Heart left ventricle (tissue), 16 donors: ENCODE measurements at places on chromosomes 11 and 22. TPM values are rescaled to one million over a fixed set of nuclear protein-coding genes. Genes with fewer than 3 reads are reported as not detected.

GRCh38 chr11:133778161-133778560 is 67.2 kb downstream of the SPATA19 start:
- no peak for DNase-seq

PKNOX2 gene
- 4.5 TPM for total RNA-seq

GRCh38 chr22:20469110-20469868 is 26.3 kb downstream of the KLHL22 start:
- DNase-seq, result no peak

DNA sequence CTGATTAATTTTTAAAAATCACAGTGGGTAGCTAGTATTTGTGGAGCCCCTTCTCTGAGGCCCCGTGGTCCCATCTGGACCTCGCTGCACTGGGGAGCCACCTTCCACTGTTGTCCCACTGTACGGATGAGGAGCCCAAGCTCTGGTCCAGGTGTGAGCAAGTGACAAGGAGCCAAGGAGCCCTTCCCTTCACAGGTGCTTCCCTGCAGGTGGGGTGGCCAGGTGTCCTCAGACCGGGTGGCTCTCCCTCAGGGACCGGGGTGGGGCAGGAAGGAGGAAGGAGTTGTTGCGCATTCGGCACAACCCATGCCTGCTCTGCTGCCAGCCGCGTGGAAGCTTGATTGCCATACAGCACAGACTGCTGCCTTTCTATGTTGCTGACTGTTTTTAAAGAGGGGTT is 10.4 kb upstream of the SEPTIN5 start:
- peak; percentile 14 for DNase-seq

DNA sequence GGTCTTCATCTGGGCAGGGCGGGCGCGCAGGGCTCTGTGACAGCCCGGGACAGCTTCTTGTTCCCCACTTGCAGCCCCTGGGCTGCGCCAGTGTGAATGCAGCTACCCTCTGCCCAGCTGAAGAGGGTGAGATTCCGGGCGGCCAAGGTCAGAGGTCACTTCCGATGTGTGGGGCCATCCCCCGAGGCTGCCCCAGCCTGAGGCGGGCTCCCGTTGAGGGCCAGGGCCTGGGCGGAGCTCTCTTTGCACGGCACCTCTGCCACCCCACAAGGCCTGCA is 23.9 kb downstream of the MOB2 start:
- no peak for DNase-seq

DNA sequence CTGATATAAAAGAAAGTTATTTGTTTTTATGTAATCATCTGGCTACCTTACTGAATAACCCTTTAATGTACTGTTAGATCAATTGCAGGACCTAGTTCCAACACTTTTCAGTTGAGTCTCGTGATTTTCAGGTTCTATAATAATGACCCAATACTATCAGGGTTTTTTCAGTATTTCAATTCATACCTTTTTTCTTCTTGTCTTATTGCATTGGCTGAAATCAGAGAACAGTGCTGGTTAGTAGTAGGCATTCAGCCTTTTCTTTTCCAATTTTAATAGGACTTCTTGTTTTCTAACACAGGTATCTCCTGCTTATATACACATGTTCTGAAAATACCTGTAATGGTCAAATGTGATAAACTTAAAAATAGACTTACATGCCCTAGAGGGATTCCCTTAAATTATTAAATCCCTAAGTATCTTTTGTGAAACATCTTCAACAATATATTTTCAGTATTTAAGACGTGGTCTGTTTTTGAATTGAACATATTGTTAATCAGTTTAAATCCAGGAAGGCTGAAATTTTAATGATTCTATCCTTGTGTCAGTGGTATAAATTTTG is 13.6 kb downstream of the ZC3H12C start:
- no peak for DNase-seq

OR51I1 gene
- total RNA-seq, result not detected

TP53I11 gene
- 30.1 TPM for total RNA-seq

SYCE3 gene
- not detected for total RNA-seq

DNA sequence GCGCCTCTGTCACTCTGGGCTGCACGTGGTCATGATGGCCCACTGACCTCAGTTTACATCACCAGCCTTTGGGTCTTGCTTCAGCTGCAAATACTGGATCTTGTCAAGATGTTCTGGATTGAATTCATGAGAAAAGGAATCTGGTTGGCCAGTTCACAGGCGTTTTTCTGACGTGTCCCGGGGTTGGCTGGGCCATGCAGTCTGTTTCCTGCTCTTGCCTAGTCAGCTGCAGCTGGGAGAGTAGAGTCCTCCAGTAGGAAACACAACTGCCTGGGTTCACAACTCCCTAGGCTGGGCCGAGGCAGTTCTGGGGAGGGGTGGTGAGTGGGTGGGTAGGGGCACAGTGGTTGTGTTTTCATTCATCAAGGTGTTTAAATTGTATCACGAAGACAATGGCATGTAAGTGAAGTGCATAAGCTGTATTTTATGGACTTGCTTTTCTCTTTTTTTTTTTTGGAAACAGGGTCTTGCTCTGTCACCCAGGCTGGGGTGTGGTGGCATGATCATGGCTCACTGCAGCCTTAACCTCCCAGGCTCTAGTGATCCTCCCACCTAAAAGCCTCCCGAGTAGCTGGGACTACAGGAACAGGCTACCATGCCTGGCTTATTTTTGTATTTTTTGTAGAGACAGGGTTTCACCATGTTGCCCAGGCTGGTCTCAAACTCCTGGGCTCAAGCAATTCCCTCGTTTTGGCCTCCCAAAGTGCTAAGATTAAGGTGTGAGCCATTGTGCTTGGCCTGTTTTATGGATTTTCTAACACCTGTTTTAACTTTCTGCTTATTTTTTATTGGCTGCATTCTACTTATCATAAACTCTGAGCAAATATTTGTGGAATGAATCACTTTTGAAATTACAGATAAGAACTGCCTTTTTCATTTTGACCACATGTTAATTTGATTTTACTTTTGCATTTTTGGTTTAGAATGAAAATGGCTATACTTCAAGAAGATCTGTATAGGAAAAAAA is 54.0 kb upstream of the PITPNB start:
- DNase-seq, result no peak

DNA sequence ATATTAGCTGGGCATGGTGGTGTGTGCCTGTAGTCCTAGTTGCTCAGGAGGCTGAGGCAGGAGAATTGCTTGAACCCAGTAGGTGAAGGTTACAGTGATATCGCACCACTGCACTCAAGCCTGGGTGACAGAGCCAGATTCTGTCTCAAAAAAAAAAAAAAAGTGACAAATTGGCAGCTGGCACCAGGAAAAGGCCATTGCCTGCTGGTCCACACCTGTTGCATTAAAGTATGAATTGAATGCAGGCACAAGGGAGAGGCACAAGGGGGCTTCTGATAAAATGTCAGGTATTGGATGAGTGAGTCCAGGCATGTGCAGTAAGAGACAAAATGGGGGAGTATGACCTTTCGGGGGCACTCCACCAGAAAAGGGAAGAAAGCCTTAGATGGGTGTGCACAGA is 28.2 kb downstream of the ZNF70 start:
- DNase-seq, result no peak

RIC3 gene
- 11.0 TPM for total RNA-seq

- DNase-seq, result no peak
Measured at GRCh38 chr11:103867481-103867880, 169.0 kb upstream of the DDI1 start.

DNA sequence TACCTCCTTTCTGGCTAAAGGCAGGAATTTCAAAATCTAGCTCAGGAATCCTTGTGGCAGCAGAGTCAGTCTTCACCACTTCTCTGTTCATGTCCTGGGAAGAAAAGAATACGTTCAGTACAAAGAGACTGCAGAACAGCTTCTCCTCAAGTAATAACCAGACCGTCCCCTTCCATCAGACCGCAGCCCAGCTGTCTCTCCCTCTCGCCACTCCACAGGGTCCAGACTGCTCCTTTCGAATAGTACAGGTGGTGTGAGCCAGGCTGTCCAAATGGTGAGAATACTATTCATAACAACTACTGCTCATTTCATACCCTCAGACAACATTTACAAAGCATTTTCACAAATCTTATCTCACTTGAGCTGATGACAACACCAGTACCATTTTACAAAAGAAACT is 857 bp downstream of the ZPR1 start:
- no peak for DNase-seq

SC5D gene
- 27.1 TPM for total RNA-seq

MS4A12 gene
- total RNA-seq, result not detected

INCENP gene
- total RNA-seq, result 14.9 TPM

DNA sequence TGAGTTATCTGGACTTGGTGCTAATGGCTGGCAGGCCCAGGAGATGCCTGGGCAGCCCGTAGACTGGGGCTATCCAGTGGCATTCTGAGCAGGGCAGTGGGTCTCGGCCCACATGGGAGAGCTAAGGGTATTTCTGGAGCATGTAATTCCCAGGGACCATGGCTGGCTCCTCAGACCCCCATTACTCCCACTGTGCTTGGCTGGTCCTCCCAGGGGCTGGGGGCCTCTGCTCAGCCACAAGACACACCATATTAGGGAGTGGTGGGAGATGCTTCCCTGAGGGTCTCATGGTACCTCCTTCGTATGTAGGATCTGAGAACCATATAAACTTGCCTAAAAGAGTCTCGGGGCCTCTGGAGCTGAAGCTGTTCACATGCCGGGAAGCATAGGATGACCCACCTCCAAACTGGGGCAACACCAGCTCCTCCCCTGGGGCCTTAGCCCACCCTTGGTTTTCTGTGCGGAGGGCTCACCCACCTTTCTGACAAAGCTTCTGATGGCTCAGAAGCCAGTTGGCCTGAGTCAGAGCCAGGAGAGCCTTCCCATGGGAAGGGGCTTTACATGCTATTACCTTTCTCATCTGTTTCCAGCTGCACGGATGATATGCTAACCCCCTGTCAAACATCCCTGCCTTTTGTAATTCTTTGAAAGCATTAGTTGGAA is 9.5 kb upstream of the FTH1 start:
- DNase-seq, result no peak

MEN1 gene
- total RNA-seq, result 7.3 TPM

DNA sequence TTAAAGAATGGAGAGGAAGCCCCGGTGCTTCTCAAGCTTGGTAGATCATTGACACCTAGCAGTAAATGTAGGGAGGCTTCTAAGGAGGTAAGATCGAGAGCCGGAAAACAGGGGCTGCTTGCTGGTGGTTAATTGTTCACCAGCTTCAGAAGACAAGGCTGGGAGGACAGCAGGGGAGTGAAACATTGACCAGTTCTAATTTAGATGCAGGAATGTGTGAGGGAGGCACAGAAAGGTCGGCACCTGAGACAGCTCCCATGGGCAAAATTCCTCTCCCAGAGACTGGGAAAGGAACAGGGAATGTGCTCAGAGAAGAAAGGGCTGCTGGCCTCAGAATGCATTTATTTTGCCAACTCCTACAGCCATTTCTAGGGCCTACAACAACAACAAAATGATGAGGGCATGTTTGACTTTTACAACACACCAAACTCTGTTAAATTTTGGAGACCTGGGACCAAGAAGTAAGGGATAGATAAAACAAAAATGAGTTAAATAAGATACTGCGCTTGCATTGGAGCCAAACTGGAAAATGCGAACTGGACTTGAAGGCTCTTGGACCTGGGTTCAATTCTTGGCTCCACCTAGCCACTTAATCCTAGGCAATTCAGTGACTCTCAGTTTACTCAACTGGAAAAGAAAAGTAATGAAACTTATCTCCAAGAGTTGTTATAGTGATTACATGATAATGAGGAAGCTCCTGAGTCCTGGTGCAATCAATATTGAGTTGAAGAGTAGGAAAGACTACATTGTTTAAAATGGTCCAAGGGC is 31.0 kb downstream of the FZD4 start:
- DNase-seq, result no peak

KRTAP5-8 gene
- not detected for total RNA-seq

VSIG10L2 gene
- not detected for total RNA-seq
